ENCODE measurements at places on chromosomes 16 and 17.

DNA sequence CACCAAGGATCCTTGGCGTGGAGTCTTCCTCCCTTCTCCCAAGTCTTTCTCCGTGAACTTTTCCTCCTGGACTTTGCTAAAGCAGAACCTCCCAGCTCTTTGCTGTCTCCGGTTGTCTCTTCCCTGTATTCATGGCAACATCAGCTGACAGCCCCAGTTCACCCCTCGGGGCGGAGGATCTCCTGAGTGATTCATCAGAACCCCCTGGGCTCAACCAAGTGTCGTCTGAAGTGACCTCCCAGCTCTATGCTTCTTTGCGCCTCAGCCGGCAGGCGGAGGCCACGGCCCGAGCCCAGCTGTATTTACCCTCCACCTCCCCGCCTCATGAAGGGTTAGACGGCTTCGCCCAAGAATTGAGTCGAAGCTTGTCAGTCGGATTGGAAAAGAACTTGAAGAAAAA lies 943 bp downstream of the CNTROB start:
- DNase-seq = no peak

- DNase-seq = no peak
Observed at GRCh38 chr17:67865438-67865837, 40.1 kb downstream of the BPTF start.

DNA sequence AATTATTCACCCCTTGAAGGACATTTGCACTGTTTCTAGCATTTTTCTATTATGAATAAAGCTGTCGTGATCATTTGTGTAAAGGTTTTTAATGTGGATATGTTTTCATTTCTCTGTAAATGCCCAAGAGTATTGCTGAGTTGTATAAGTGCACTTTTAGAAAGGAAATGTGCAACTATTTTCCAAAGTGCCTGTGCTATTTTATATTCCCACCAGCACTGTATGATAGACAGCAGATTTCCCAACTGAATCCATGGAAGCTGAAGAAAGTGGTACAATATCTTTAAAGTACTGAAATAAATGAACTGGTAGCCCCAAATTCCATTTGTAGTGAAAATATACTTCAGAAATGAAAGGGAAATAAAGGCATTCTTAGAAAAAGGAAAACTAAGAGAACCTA lies 238.4 kb downstream of the BCAS3 start:
- no peak for DNase-seq

GRCh38 chr17:63150490-63150889 lies 184.5 kb downstream of the TANC2 start:
- DNase-seq = no peak

DNA sequence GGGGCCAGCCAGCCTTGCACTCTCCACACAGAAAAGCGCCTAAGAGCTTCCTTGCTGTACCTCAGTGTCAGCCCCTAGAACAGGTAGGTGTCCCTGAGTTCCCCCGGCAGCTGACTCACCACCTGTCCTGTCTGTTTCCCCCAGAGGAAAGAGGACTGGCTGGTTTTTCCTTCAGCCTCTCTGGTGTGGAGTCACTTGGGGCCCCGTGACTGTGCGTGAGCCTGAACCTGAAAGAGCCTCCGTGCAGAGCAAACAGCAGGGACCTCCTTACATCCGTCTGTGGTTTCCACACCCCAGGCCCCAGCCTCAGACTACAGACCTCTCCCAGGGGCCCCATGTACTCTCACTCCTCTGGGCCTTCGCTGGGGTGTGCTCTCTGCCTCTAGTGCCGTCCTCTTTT lies 87.8 kb downstream of the GNAO1 start:
- DNase-seq = peak; percentile 18

DNA sequence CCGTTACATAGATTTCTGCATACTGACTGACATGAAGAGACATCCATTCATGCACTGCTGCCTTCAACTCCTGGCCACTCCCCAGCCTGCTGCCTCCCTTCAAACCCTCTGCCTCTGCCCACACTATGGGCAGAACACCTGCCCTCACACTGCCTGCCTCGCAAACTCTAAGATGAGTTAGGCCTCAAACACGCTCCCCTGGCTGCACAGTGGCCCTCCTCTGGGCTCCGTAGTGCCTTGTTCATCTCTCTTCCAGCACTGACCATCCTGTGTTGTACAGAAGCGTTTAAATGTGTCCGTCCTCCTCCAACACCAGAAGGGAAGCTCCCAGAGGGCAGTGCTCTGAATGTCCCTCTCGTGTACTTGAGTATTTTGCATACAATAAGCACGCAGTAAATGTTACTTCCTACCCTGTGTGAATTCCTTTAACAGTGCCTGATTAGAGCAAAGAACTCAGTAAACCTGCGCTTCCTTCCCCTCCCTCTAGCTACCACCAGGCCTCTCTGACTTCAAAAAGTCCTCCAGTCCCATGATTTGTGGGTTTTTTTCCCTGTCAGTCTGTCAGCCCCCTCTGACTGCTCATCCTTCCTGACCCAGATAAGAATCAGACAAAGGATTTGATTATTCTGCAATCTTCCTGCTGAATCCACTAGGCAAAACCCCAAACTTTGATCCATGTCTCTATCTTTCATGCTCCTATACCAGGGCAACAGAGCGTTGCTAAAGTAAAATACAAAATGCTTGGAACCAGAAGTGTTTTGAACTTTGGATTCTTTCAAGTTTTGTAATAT lies 3.9 kb downstream of the DHX33 start:
- DNase-seq = no peak

GRCh38 chr17:50514936-50515702 lies 6.9 kb downstream of the MYCBPAP start:
- no peak for DNase-seq

- no peak for DNase-seq
Observed at GRCh38 chr16:25747160-25747758, 55.5 kb downstream of the HS3ST4 start.

DNA sequence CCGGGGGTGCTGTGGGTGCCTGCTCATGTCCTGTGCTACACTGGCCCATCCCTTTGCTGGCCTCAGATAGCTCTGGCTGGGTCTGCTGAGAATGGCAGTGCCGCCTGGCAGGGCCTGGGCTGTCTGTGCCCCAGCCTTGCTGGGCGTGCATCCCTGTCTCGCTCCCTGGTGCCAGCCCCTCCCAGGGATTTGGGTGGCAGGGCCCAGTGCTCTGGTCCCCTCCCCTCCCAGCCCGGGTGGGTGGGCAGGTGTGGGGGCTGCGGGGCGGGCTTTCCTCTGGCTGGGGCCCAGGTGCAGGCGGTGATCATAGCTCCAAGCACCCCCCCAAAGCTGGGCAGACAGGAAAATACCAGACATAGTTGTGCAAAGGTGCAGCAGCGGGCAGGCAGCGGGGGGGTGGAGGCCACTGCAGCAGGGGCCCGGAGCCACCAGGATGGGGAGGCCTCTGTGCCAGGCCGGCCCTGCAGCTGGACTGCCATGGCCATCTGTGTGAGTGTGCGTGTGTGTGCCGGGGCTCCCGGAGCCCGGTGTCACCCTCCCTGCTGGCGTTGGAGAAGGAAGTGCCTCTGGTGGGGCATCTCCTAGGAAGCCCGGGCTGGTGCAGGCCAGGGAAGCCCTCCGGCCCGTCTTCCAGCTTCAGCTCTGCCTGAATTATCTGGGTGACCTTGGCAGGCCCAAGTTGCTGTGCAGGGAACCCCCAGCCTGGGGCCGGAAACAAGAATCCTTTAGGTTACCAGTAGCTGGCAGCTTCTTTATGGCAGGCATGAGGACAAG lies 7.4 kb downstream of the GLIS2 start:
- no peak for DNase-seq

DNA sequence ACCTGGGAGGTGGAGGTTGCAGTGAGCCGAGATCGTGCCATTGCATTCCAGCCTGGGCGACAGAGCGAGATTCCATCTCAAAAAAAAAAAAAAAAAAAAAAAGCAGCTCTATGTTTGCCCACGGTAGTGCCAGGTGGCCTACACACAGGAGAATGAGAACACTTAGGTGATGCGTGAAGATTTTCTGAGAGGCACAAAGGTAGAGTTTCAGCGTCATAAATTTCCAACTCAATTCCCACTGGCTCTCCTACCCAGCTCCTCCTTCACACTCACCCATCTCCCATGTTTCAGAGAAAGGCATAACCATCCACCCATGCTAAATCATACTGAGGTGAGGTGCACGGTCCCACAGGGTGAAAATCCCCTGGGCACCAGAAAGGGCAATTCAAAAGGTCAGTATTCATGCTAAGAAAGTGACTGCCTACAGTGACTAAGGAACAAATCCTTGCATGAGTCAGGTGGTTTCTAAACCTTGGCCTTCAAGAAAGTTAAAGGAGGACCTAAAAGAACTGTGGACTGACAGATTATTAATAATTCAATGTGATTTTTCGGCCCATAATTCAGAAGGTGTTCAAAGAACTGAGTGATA lies 4.8 kb downstream of the DCAKD start:
- no peak for DNase-seq

GRCh38 chr17:76529224-76530094 lies 8.1 kb downstream of the CYGB start:
- no peak for DNase-seq

GRCh38 chr17:40320756-40321523 lies 12.0 kb downstream of the RARA start:
- peak; percentile 68 for DNase-seq

GRCh38 chr17:18859256-18859655 lies 1.3 kb downstream of the PRPSAP2 start:
- DNase-seq = no peak

- DNase-seq = no peak
Observed at GRCh38 chr16:46765050-46765449, 16.9 kb upstream of the MYLK3 start.

DNA sequence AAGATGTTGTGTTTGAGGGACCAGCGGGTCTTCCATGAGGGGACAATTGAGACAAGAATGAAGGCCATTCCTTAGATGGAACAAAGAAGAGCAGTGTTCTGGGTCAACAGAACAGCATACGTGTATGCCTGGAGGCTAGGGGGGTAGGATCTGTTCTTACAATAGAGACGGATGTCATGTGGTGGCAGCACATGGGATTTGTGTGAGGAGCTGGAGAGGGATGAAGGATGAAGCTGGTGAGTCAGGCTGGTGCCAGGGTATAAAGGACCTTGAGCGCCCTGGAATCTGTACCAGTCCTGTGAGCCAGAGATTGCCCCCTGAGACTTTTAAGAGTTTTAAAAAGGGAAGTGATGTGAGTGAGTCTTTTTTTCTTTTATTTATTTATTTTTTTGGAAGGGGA lies 22.8 kb upstream of the WFDC1 start:
- no peak for DNase-seq

DNA sequence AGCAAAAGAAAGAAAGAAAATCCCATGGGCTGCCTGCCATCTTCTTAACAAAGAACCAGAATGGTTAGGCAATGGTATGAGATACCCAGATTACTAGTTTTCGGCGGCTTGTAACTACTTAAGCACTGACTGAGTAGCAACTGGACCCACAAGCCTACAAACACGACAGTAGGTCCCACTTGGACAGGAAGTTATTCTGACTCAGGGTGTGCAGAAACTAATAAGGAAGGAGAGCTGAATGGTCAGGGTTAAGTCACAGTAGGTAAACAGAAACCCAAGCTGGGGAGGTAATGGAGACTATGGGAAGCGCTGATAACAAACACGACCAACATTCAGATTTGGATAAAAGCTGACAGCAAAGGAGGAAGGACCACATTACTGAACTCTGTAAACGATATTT lies 10.4 kb upstream of the HLF start:
- no peak for DNase-seq

DNA sequence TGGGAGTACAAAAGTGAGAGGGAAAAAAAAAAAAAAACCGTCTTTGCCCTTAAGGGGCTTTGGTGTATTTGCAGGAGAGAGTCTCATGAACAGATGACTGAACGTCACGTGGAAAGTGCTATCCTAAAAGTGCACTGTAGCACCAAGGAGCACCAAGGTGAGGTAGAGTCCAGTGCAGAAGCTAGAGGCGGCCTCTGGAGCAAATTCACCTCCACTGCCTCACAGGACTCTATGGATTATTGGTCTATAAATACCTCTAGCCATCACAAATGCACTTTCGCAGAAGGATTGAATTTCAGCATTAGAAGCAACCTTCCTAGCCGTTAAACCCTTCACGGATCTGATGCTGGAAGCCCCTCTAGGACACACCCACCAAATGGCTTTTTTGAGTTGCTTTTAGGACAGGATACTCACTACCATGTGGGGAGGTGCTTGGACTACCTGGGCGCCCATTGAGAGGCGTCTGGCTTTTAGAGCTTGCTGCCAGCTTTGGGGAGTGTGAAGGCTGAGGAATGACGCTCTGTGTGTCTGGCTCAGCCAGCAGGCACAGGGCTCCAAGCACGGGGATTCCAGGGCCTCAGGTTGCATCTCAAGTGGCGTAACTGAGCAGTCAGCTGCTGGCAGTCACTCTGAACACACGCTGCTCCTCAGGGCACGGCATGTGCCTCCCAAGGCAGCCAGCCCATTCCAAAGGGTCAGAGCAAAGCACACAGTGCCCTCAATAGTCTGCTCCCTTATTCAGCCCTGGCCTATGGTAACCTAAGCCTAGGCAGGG lies 52.7 kb downstream of the CDRT4 start:
- DNase-seq = no peak

DNA sequence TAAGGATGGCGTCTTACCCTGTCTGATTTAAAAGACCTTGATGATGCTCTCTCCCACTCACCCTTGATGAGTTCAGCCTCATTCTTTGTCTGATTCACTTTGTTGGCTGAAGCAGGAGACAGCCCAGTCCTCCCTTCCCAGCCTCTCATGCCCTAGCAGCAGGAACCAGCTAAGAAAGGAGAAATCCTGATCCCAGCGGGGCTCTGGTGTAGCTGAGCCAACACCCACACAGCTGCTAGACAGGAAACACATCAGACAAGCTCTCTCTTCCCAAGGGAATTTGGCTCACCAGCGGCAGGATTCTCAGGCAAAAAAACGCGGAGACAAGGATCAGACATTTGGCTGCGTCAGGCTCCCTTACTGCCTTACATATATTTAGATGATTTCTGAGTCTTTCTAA lies 211.5 kb downstream of the CDH11 start:
- DNase-seq = no peak

- DNase-seq = no peak
Observed at GRCh38 chr17:41943492-41943891, 13.1 kb downstream of the ODAD4 start.

DNA sequence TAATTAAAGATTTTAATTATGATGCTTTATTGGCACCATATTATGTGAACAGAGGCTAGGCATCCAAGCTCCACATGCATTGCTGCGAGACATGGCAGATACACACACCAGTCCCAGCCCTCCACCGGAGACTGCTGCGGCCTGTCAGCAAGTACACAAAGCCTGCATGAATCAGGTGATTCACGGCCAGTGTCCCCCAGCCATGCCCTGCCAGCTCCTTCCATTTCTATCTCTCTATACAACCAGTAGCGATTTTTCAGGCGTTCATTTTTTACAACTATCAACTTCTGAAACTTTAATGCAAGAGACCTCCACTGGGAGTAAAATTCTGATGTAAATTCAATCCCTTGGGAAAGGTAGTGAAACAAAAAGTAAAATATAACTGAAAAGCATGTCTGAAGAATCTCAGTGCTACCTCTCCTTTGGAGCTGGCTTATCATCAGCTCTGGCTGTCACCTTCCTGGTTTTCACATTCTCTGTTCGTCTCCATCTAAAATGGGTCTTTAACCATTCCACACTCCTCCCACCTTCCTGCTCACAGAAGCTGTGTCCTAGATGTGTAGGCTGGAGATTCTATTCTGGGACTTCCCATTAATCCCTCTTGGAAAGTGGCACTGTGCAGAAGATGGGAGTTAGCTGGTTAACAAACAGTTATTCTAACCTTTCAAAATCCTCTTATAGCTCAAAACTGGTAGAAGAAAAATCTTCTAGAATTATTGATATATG lies 32.2 kb downstream of the HS3ST3A1 start:
- no peak for DNase-seq

GRCh38 chr17:49516180-49516579 lies 21.1 kb downstream of the NGFR start:
- DNase-seq = no peak

GRCh38 chr17:42456223-42457106 lies 2.2 kb upstream of the ATP6V0A1 start:
- DNase-seq = no peak

Measured in effector CD4-positive, alpha-beta T cell (primary cell).